Activated CD8-positive, alpha-beta T cell treated with anti-CD3 and anti-CD28 coated beads for 36 hours (primary cell): ENCODE measurements at places on chromosomes 5 and 9. TPM values are rescaled to one million over a fixed set of nuclear protein-coding genes. Genes with fewer than 3 reads are reported as not detected.

GRCh38 chr5:143923634-143924266, 111.8 kb downstream of the HMHB1 start:
- DNase-seq = no peak
- no peaks in the 10 kb centered on the region for H3K27me3 ChIP-seq
- H3K27ac ChIP-seq = no peak overlapping the region
- H3K4me3 ChIP-seq = no peak overlapping the region
- H3K36me3 ChIP-seq = no peaks in the 10 kb centered on the region

PDE6A gene
- total RNA-seq = not detected

CD180 gene
- not detected for total RNA-seq

DNA sequence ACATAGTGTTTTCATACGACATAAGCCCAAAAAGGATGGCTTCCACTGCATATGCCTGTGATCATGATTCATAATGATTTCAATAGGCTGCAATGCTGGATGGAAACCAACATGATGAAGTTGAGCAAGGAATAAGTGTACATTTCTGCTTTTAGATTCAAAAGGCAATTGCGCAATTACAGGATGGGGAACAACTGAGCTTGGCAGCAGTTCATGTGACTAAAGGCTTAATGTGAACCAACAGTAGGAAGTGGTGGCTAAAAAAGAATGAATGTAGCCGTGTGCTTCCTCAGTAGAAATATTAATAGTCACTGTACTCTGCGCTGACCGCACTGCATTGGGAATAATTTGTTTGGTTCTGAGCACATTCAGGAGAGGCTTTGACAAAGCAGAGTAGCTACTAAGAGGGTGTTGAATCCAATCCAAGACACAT, 51.2 kb downstream of the SLC1A3 start:
- H3K36me3 ChIP-seq = no peaks in the 10 kb centered on the region
- H3K4me3 ChIP-seq = no peak overlapping the region
- DNase-seq = no peak
- H3K27me3 ChIP-seq = peaks cover 17% of the 10 kb centered on the region
- no peaks in the 10 kb centered on the region for H3K4me1 ChIP-seq
- H3K27ac ChIP-seq = no peak overlapping the region

F2RL1 gene
- total RNA-seq = 2.2 TPM

SPZ1 gene
- total RNA-seq = not detected

GRCh38 chr5:79076819-79077218, 7.3 kb downstream of the BHMT2 start:
- no peaks in the 10 kb centered on the region for H3K36me3 ChIP-seq
- H3K27ac ChIP-seq = no peak overlapping the region
- DNase-seq = no peak
- peaks cover 4% of the 10 kb centered on the region for H3K27me3 ChIP-seq
- peaks cover 11% of the 10 kb centered on the region for H3K4me1 ChIP-seq

DNA sequence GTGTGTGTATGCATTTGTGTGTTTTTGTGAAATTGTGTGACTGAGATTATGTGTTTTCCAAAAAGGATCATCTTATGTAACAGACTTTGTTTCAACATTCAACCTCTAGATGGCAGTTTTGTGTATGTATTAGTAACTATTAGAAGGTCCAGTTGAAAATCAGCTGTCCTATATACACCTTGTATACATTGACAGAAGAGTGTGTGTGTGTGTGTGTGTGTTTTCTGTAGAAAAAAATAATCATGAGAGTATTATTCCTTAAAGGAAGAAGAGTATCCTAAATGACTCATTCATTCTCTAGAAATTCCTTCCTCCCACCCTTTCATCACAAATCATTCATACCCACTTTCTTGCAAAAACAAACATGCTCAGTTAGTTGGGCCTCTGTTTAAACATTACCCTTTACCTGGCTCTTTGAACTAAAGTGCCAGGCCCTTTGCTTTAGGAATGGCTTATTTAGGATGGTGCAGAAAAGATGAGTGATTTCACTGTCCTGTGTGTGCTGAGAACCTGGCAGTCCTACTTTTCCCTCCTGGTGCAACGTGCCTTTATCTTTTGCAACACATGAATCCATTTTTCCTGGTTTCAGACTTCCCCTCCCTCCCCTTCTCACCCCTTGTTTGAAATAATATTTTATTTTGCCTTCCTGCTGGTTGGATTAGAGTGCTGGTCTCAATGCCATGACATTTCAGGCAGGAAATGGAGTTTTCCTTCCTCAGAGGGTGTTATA, 152.2 kb downstream of the ARHGAP26 start:
- DNase-seq = no peak
- H3K27me3 ChIP-seq = no peaks in the 10 kb centered on the region
- H3K36me3 ChIP-seq = peaks cover 10% of the 10 kb centered on the region
